ENCODE measurements at places on chromosomes 7 and 10. TPM values are rescaled to one million over a fixed set of nuclear protein-coding genes. Genes with fewer than 3 reads are reported as not detected.
A peak's percentile ranks its signal among the peaks of the same experiment; 100 is the strongest.

The HECTD2 gene
- 2.9 TPM for total RNA-seq

DNA sequence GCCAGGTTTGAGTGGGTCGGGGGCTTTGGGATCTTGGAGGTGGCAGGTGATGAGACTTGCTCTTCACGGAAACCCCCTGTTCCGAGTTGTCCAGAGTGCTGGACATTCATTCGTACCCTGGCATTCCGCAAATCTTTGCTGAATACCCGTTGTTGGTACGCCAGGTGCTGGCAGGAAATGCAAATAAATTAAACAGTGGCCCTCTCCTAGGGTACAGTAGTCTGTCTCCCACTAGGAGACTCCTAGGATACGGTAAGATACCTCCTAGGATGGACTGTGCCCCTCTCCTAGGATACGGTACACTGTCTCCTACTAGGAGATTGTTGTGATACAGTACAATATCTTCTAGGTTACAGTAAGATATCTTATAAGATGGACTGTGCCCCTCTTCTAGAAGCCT is 544 bp downstream of the SEC23IP start:
- peaks cover 45% of the 10 kb centered on the region for H3K4me1 ChIP-seq
- H3K4me3 ChIP-seq, result peak overlapping the region; percentile 99
- DNase-seq, result peak; percentile 19
- no peaks in the 10 kb centered on the region for H3K27me3 ChIP-seq
- H3K27ac ChIP-seq, result peak overlapping the region; percentile 86
- peaks cover 29% of the 10 kb centered on the region for H3K36me3 ChIP-seq

DNA sequence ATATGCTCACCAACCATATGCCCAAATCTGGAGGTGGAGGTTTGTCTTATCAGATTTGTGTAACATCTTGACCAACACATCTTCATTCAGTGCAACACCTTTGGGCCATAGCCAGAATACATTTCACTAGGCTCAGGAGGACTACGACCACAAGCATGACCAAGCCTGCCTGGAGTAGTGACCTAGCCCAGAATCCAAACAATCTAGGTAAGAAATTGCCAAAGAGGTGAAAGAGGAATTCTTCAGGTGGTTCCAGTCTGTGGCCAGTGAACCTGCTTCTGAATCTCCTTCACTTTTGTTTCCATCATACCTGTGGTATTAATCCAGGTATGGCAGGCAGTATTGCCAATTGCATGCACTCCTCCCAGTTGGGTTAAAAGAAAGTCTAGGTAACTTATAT is 112.8 kb upstream of the RAB18 start:
- H3K4me3 ChIP-seq, result no peak overlapping the region
- H3K27me3 ChIP-seq, result peaks cover 14% of the 10 kb centered on the region
- no peak for DNase-seq
- no peaks in the 10 kb centered on the region for H3K4me1 ChIP-seq

GRCh38 chr7:112092306-112092705 is 113.9 kb downstream of the DOCK4 start:
- H3K36me3 ChIP-seq, result no peaks in the 10 kb centered on the region
- H3K4me1 ChIP-seq, result no peaks in the 10 kb centered on the region
- no peak for DNase-seq
- H3K27ac ChIP-seq, result no peak overlapping the region

DNA sequence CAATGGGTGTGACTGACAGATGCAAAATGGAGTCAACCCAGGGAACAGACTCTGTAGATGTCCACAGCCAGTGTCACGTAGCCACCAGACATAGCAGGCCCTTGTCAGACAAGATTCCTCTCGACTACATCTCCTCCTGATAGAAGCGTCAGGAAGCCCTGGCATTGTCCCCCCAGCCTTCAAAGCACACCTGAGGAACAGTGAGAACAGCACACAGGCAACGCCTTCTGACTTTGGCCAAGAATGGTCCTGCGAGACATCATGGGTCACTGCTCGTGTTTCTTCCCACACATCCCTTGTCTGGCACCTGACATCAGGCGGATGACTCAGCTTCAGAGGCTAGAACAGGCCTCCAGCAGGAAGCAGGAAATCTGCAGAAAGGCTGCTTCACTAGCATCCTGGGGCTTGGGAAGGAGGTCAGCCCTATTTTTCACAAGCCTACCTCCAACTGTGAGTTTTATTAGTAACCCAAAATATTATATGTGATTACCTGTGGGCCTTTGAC is 52.8 kb upstream of the GPR26 start:
- DNase-seq, result no peak
- H3K4me3 ChIP-seq, result no peak overlapping the region
- no peak overlapping the region for H3K27ac ChIP-seq

Data from activated CD4-positive, alpha-beta memory T cell treated with anti-CD3 and anti-CD28 coated beads, Interleukin-2, amount 10 ng/mL, durations not matched to agents 7 days and 5 days (primary cell).